CD8-positive, alpha-beta memory T cell (primary cell): ENCODE measurements at places on chromosomes 7 and 10.

DNA sequence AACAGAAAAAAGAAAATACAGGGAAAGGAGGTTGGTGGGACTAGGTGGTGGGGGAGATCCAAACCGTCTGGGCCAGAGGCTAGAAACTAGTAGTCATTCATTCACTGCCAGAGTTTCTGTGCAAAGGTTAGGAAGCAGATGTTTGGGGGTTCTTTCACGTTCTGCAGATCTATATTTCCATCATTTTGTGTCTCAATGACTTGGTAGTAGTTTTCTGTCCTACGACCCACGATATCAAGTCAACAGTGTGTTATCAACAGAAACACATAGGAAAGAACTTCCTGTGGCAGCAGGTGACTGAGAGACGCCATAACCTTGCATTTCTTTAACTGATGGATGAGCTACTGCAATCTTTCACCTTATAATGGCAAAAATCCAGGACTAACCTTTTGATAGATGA is 1.8 kb downstream of the CEP55 start:
- DNase-seq = no peak

GRCh38 chr7:8829100-8829499 is 395.7 kb downstream of the NXPH1 start:
- no peak for DNase-seq

DNA sequence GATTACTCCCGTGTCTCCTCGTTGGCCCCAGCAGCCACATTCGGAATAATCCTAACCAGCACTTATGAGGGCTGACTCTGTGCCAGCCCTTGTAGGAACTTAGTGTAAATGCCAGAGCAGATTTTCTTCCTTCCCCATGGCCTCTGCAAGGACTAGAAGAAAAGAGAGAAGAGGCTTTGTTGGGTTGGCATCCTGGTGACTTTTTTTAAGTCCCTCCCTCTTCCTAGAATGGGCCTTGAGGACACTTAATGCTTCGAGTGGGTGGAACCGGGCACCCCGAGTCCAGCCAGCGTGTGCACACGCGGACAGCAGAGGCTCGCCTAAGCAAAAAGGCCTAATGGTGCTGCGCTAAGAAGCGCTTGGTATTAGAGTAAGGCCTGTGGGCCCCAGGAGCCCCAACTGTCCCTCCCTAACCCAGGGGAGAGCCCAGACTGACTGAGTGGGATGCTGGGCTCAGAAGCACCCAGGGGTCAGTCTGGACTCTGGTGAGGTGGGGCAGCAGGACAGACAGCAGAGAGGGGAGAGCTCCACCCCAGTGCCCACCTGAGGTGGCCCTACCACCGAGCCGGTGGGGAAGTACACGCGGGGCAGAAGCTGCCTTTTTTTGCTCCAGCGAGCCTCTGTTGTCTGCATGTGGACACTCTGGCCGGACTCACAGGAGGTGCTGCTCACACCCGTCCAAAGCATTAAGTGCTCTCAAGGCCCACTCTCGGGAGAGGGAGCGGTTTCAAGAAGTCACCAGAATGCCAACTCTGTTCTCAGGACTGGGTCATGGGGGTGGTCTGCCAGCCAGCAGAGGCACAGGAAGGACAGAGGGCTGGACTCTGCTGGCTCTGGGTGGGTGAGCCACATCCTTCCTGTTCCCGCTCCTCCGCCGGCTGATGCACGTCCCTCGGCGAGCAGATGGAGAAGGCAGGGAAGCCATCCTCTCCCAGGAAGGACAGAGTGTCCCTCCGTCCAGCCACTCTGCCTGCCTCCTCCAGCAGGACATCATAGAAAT is 12.5 kb downstream of the ITPRIP start:
- no peak for DNase-seq

DNA sequence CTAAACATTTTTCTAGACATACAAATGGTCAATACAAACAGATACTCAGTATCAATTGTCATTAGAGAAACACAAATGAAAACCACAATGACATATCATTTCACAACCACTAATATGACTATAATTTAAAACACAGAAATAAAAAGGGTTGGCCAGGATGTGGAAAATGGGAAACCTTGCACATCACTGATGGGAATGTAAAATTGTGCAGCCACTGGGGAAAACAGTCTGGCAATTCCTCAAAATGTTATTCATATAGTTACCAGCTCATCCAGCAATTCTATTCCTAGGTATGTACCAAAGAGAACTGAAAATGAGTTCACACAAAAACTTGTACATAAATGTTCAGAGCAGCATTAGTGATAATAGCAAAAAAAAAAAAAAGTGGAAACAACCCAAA is 106.1 kb upstream of the LRRTM3 start:
- DNase-seq = no peak

GRCh38 chr10:111523016-111523415 is 446.2 kb downstream of the ADRA2A start:
- DNase-seq = no peak
